ENCODE measurements at places on chromosomes 5 and 9.

DNA sequence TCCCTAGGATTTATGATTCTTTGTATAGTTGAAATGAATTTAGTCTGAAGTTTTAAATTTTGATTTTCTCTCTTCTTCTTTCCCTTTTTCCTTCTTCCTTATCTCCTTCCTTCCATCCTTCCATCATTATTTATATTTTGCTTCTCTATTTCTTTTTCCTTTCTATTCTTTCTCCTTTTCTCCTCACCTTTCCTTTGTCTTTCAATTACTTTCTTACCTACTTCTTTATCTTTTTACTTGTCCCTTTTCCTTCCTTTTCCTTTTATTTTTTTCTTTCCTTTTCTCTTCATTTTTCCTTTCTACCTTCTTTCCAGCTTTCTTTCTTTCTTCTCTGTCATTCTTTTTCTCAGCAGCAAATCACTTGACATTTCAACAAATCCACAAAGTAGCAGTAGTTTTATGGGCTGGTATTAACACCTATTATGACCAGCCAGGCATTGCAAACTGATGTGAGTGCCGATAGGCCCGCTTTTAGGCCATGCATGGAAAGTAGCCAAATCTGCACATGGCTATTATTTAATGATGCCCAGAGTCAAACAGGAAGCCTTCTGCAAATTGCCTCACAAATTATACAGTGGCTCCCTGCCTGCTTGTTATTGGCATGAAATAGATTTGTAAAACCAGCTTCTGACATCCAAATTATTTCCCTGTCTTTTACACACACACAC, 37.1 kb upstream of the NR3C1 start:
- no peak for DNase-seq

DNA sequence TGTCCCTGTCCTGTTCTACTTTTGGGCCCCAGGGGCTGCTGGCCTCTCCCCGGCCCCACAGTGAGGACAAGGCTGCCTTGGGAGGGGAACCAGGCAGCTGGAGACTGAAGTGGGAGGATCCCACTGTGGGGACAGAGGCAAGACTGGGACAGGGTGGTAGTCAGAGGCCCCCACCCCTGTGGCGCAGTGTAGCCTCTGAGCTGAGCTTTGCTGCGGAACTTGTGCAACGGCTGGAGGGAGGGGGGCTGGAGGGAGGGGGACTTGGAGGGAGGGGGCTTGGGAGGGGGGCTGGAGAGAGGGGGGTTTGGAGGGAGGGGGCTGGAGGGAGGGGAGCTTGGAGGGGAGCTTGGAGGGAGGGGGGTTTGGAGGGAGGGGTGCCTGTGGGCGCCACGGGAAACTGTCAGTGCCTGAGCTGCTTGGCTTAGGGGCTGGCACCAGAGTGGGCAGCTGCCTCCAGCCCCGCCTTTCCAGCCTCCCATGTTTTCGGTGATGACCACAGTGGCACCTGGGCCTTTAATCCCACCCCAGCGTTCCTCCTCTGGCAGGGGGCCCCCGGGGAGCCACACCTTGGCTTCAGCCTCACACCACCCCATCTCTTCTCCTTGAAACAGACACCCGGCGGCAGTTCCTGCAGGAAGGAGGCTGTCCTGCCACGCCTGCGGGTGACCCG, 2.3 kb upstream of the FUT7 start:
- DNase-seq: no peak

DNA sequence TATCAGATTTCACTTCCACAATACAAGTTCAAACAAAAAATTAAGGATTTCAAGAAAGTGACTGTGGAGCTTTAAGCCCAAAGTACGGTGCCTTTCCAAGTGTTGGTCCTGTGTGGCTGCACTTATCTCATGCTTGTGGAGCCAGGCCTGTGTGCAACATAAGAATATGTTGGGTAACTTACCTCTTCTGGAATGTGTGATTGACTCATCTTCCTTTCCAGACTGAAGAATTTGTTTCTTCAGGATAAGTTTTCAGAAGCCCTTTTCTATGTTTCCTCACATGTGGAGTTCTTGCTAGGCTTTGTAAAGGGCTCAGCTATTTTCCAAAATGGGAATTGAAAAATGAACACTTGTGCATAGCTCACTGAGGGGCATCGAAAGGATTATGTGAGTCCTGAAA, 485.1 kb upstream of the PAPPA start:
- DNase-seq: no peak

DNA sequence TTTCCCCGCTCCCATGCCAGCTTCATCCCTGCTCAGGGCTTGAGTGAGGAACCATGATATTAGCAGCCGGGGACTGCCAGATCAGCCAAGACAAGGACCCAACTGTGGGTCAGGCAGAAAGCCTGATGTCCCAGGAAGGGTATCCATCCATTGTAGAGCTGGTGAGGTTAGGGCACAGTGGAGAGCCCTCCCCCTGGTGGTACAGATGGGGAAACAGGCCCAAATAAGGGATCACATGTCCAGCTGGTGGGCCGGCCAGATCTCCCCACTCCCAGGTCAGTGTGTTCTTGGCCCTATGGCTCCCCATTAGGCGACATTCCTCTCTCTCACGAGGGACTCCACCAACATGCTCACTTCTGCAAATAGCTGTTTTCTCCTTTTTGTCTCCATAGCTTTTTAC, 9.0 kb downstream of the CDX1 start:
- DNase-seq: peak; percentile 67

GRCh38 chr9:134325096-134325812, 1.0 kb upstream of the RXRA start:
- no peak for DNase-seq

- no peak for DNase-seq
These were observed 29.2 kb downstream of the MLLT3 start for GRCh38 chr9:20593105-20593504.

GRCh38 chr5:58499231-58499630, 8.0 kb downstream of the GAPT start:
- no peak for DNase-seq

DNA sequence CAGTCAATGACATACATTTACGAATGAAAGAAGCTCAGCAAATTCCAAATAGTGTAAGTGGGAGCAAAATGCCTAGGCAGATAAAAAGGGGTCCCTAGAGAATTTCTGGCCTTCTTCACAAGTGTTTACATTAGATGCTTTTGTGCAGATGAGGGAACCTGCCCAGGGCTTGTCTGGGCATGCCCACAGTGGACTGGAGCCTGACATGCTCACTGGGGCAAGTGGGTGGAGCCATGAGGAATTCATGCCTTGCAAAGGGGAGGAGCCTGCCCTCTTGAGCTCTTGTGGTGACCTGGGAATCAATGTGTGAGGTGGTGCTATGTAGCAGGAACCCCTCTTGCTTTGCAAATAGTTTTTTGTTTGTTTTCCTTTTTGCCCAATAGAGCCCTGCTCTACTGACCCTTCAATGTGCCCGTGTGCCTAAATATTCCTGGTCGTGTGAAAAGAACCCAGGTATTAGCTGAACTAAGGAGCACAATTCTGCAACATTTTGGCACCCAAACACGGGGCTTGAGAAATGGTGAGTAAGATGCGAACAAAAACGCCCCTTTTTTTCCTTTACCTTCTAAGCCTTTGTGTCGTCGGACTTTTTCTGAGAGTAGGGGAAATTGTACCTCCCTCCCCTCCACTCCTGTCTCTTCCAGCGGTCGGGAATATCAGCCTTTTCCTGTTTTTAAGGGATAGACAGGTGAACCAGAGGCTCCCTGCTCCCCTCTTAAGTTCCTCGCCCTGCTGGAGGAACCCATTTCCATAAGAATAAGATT, 433.8 kb upstream of the CDH9 start:
- DNase-seq: peak; percentile 85

DNA sequence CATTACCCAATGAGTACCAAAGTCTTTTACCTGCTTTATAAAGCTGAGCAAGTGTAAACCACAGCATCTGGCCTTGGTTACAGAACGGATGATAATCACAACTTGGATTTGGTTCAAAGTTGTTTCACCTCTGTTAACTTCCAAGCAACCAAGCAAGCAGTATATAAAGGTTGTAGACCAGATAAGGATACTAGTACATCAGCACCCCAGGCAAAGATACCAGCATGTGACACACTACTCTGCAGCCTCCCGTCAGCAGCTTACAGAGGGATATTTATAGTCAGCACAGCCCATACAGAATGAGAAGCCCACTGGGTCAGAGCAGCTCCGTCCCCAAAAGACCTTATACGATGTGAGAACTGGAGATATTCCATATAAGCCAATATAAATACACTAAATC, 193.3 kb downstream of the SMARCA2 start:
- DNase-seq: no peak

- no peak for DNase-seq
These were observed 17.8 kb downstream of the C9orf85 start for GRCh38 chr9:71929223-71929622.

DNA sequence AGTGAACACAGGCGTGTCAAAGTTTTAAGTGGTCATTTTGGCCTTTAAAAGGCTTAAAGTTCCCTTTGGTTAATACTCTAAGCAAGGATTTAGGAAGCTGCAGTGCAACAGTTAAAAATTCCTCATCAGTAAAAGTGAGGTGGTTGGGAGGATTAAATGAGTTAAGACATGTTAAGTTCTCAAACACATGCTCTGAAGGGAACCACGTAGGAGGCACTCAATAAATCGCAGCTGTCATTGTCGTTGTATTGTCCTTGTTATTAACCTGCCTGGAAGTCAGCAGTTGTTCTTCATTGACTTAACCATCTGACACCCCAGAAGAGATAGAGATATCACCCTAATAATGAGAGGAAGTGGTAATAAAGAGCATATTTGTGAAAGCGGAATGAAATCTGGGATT, 247.5 kb downstream of the MARCHF11 start:
- DNase-seq: no peak

GRCh38 chr9:19102181-19102630, 498 bp downstream of the HAUS6 start:
- peak; percentile 54 for DNase-seq

DNA sequence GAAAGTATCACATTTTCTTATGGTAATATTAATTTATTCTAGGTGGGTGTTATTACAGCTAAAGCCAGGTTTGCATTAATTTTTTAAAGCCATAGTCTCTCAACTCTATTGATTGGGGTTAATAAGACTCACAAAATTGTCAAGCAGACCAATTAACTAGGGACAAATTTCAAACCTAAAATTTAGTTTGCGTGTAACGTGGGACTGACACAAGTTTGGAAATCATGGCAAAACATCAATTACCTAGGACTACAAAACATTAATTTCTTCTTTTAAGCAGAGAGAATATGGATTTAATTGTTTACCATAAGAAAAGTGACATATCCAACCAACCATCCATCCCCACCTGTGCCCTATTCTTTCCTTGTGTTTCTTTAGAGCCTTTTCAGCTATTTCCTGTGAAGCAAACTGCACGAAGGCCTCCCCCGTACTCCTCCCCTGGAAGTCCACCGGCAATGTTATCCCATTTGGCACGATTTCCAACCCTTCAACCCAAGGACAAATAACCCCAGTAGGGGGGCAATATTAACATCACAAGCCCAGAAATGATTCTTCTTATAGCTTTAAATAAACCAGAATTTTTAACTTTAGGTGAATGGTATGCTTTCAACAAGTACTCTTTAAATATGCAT, 4.4 kb downstream of the HNRNPH1 start:
- DNase-seq: no peak

GRCh38 chr5:141743866-141744272, 61.8 kb upstream of the ARAP3 start:
- DNase-seq: no peak

DNA sequence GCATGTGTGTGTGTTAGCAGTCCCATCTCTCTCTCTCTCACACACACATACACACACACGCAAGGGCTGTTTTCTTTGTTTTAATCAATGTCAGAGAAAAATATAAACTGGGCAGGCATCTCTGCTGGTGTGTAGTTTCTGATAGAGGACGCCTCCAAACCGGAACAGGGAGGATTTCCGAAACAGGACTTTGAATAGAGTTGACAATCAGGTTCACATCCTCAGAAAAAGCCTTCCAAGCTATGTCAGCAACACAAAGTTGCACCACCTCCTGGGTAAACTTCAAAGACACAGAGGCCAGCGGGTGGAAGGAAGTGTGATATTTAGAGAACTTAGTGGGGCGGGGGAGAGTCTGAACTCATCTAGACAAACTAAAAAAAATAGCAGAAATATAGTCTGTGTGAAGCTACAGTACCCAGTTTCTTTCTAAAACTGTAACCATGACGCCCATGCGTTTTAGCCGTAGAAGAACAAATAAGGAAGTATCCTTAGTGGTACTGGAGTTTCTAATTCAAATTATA, 1.2 kb downstream of the ST8SIA4 start:
- DNase-seq: peak; percentile 46

DNA sequence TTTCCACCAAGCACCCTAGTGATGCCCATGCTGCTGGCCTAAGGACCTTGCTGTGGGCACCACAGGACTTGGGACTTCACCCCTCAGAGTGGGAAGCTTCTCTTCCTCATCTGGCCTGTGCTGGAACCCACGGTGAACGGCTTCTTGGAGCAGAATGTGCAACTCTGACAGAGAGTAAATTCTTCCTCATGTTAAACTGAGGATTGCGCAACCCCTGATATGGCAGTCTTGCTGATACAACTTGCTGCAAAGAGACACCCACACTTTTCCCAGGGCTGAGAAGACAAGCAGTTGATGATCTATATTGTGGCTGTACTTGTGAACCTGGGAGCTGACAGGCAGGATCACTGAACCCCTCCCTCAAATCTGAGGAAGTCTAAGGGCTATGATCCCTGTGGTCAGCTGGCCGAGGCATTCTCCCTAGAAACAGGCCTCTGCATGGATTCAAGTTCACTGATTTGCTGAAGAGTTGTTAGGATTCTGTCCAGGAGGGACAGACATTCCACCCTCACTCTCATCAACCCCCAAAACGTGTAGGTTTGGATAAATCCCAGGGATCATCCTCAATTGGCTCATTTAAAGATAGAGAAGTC, 307.2 kb downstream of the MTRR start:
- no peak for DNase-seq

- DNase-seq: no peak
These were observed 36.1 kb downstream of the DAP start for GRCh38 chr5:10724781-10725507.

- no peak for DNase-seq
These were observed 36.8 kb downstream of the GPBP1 start for GRCh38 chr5:57210633-57211032.

- DNase-seq: no peak
These were observed 17.8 kb downstream of the CDKN2A start for GRCh38 chr9:21976334-21976875.

GRCh38 chr5:156497804-156498208, 170.8 kb downstream of the SGCD start:
- no peak for DNase-seq

DNA sequence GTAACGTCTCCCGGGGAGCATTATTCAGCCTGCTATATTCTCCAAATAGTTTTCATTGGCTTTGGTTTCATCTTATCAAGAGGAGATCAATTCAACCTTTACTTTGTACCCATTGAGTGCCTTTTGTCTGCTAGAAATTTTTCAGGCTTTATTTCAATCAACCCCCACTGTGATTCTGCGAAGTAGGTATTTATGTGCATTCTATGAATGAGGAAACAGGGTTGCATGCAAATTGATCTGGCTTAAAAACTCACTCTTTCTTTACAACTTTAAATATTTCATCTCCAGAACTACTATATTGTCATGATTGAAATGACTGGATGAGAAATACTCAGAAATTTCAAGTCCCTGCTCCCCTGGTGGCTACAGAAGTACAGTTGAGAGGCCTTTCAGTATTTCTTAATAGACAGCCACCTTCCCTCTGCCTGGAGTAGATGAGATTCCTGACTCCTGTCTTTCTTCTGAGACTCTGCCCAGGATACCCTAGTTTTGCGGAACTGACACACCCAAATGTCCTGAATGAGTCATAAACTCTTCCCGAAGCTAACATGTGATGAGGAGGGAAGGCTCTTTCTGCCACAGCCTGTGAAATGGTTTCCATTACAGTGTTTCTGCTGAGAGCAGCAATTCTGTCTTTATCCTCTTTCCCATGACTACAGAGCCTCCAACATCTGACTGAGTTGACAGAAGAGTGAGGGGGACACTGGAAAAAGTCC, 52.6 kb upstream of the TNC start:
- no peak for DNase-seq

GRCh38 chr5:157215514-157216167, 35.0 kb downstream of the ITK start:
- DNase-seq: no peak
